ENCODE measurements at places on chromosomes 1 and 21.

DNA sequence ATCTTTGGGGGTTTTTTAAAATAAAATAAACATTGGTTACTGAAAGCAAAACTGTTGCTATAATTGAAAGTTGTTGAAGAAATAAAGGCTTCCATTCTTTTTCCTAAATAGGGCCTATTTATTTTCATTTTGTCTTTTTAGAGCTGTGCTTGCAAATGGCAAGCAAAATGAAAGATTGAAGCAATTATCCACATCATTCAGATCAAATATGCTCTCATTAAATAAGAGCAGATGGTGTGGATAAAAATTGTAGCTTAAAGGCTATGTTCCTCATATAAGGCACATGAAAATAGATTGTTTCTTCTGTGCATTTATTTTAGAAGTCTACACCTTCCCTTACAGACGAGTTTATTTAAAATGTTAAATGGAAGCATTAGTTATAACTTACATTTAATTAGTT, 1317.7 kb downstream of the MRPL39 start:
- no peak for DNase-seq

- no peak for DNase-seq
These were observed 4.1 kb downstream of the DIPK1A start for GRCh38 chr1:92957030-92957734.

GRCh38 chr1:151009206-151009587, 948 bp downstream of the PRUNE1 start:
- no peak for DNase-seq

DNA sequence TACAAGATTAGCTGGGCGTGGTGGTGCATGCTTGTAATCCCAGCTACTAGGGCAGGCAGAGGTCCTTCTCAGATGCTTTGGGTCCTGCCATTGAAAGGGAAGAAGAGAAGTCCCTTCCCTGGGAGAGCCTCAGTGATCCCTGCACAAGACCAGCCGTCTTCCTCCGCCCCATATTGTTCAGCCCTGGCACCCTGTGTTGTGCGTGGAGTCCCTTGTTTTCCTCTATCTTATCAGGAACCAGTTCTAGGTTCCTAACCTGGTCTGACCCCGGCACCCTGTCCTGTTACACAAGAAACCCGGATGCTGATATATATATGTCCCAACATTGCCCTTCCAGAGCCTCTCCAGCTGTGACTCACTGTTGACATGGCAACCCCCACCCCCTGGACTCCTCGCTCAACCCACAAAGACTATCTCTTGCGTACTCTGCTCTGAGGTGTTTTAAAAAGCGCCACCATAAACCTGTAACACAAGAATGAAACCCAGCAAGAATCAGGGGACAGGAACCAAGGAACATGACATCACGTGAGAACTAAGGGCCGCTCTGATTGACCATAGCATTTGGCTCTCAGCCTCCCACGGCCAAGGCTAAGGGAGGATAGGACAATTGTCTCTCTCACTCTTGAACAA, 4.8 kb downstream of the MX2 start:
- no peak for DNase-seq

GRCh38 chr1:99849413-99849743, 783 bp upstream of the AGL start:
- DNase-seq: no peak

All from lung (tissue), 17 donors.